ENCODE measurements at places on chromosomes 4 and X. TPM values are rescaled to one million over a fixed set of nuclear protein-coding genes. Genes with fewer than 3 reads are reported as not detected.

Gene ABCG2
- 1.4 TPM for total RNA-seq

Gene PHF8
- total RNA-seq = 39.6 TPM

DNA sequence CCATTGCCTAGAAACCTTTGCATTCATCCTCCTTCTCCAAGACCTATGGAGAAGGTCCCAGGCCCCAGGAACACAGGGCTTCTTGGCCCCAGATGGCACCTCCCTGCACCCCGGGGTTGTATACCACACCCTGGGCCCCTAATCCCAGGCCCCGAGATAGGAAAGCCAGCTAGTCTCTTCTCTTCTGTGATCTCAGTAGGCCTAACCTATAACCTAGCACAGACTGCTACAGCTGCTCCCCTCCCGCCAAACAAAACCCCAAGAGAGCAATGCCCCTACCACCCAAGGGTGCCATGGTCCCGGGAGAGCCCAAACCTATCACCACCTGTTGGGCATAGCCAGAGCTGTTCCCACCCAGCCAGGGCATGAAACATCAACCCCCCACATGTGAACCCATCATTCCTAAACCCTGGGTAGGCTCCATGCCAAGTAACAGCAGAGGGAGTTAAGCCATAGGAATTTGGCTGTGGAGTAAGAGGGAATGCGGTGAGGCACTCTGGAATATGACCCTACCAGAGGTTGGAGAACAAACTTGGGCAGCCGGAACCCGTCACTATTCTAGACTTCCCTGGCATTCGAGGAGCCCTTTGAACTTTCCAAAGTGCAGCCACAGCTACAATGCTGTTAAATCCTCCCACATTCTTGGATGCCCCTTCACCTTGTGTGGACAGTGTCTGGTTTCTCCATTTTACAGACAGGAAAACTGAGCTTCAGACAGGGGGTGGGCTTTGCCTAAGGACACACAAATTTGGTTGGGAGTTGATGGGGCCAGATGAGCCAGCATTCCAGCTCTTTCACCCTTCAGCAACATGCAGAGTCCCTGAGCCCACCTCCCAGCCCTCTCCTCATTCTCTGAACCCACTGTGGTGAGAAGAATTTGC is 10.9 kb upstream of the SASH3 start:
- H3K4me1 ChIP-seq = peaks cover 72% of the 10 kb centered on the region
- H3K27me3 ChIP-seq = no peaks in the 10 kb centered on the region
- H3K36me3 ChIP-seq = peaks cover 12% of the 10 kb centered on the region
- DNase-seq = no peak
- H3K27ac ChIP-seq = peak overlapping the region; percentile 92

DNA sequence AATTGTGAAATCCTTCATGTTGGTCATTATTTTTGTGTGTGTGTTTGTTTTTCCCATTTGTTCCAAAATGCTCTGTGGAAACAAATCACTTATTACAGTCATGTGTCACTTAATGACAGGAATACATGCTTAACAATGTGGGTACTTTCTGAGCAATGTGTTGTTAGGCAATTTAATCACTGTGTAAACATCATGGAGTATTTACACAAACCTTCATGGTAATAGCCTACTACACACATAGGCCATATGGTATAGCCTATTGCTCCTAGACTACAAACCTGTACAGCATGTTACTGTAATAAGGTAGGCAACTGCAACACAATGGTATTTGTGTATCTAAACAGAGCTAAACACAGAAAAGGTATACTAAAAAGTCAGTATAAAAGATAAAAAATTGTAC is 388.9 kb upstream of the PPP1R2C start:
- no peaks in the 10 kb centered on the region for H3K27me3 ChIP-seq
- no peaks in the 10 kb centered on the region for H3K36me3 ChIP-seq
- H3K4me1 ChIP-seq = peaks cover 4% of the 10 kb centered on the region
- no peak for DNase-seq
- H3K4me3 ChIP-seq = no peak overlapping the region

DNA sequence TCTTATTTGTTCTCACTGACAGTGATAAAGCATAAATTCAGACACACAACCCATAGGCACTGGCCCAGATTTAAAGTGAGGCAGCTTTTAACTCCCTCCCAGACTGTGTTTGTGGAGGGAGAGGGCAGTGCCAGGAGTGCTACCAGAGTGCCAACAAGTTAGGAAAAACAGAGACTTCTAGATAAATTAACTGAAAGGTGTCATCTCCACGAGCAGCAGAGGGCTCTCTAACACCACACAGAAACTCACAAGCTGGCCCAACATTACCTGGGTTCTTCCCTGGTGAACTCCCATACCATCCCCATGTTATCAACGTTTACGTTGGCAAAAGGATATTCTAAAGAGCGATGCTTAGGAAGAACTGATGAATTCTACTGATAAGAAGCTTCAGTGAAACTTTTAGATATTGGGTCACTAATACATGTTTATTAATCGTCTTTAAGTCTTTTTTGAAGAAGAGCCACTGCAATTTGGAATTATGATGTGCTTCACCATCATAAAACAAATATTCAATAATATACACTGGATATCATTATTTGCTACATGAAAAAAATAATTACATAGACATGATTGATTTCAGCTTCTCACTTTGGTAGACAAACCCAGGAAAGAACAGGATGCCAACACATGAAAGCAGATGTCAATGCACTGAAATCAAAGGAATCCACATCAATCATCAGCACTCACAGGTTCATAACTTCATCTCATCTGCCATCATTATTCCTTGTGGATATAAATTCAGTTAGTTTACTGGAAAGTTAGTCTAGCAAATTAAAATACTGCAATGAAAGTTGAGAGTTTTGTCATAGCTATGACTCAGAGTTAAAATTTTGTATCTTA is 121.2 kb upstream of the NAP1L5 start:
- DNase-seq = peak; percentile 56
- H3K4me3 ChIP-seq = peak overlapping the region; percentile 23
- H3K4me1 ChIP-seq = peaks cover 46% of the 10 kb centered on the region
- H3K36me3 ChIP-seq = peaks cover 6% of the 10 kb centered on the region

DNA sequence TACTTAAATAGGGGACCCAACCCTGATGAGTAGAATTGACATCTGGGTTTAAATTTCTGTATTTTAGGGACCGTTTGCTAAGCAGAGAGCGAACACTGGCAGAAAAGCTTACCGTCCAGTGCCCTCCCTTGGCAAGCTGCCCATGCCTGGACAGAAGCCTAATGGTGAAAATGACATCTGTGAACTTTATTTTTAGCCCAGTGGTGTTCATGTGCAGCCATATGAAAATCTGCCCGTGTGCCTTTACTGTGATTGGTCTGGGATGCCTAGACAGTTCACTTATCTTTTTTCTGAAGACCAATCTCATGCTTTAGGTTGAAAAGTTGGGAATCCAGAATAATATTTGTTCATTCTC is 1.1 kb downstream of the STBD1 start:
- peaks cover 40% of the 10 kb centered on the region for H3K27me3 ChIP-seq
- H3K27ac ChIP-seq = no peak overlapping the region
- peaks cover 4% of the 10 kb centered on the region for H3K36me3 ChIP-seq
- peak overlapping the region; percentile 49 for H3K4me3 ChIP-seq
- peaks cover 30% of the 10 kb centered on the region for H3K4me1 ChIP-seq
- DNase-seq = no peak

DNA sequence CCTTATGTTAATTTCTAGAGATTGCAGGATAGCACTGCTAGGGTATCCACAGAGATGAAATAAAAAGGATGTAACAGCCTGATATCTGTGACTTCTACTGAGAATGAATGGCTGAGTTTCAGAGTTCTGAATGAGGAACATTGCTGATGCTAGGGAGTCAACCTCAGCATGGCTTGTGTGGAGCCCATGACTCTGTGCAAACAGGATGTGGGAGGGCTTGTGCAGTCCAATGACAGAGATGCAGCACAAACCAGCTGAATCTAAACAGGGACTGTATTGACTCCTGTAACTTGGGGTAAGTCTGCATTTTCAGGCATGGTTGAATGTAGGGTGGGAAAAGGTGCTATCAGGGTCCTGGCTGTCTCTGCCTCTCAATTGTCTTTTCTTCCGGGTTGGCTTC is 5.3 kb upstream of the RASL11B start:
- peaks cover 18% of the 10 kb centered on the region for H3K4me1 ChIP-seq
- no peaks in the 10 kb centered on the region for H3K36me3 ChIP-seq
- peaks cover 24% of the 10 kb centered on the region for H3K27me3 ChIP-seq
- DNase-seq = peak; percentile 21
- peak overlapping the region; percentile 47 for H3K27ac ChIP-seq
- no peak overlapping the region for H3K4me3 ChIP-seq

DNA sequence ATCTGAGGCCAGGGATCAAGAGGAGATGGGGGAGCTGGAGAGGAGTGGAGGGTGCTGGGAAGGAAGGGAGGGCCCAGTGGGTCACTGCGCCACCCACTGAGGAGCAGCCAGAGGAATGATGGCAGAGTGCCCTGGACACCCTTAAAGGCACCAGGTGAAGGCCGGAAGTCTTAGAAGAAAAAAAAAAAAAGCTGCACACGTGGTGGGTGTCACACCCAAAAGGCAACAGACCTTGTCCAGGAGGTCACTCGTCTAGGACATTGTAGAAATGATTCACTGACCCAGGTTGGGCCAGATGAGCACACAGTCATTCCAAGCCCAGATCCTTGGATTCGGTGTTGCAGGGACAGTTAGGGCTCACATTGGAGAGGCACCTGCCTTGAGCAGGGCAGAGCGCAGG is 93.5 kb upstream of the TRIM2 start:
- H3K4me1 ChIP-seq = peaks cover 1% of the 10 kb centered on the region
- no peak overlapping the region for H3K4me3 ChIP-seq
- H3K27me3 ChIP-seq = peaks cover 23% of the 10 kb centered on the region
- H3K36me3 ChIP-seq = peaks cover 6% of the 10 kb centered on the region
- DNase-seq = no peak

DNA sequence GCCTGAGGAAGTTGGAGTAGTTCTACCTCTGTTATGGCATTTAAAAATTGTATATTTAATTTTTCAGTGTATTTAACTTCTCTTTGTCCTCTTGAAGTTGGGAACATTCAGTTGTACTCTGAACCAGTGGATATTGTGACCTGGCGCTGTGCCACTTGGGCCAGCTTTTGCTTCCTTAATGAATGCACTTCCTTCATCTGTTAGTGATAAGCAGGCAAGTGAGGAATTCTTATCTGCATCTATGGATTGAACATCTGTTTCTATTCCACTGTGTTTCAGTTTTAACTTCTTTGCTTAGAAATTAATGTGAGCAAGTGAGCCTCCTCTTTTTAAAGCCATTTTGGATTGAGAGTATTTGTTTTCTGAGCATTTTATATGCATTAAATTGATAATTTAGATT is 128.3 kb downstream of the UCHL1 start:
- no peak overlapping the region for H3K27ac ChIP-seq
- H3K4me3 ChIP-seq = no peak overlapping the region
- H3K36me3 ChIP-seq = no peaks in the 10 kb centered on the region
- no peak for DNase-seq
- H3K4me1 ChIP-seq = no peaks in the 10 kb centered on the region

- H3K4me1 ChIP-seq = no peaks in the 10 kb centered on the region
- DNase-seq = no peak
- H3K27me3 ChIP-seq = no peaks in the 10 kb centered on the region
- no peak overlapping the region for H3K27ac ChIP-seq
These were observed 190.7 kb upstream of the CLNK start for GRCh38 chr4:10875144-10875799.

- no peak for DNase-seq
- peaks cover 30% of the 10 kb centered on the region for H3K4me1 ChIP-seq
- peaks cover 42% of the 10 kb centered on the region for H3K36me3 ChIP-seq
- H3K27ac ChIP-seq = peak overlapping the region; percentile 90
These were observed 5.3 kb downstream of the HCFC1 start for GRCh38 chrX:153966283-153966688.

- no peaks in the 10 kb centered on the region for H3K27me3 ChIP-seq
- H3K27ac ChIP-seq = no peak overlapping the region
- no peak overlapping the region for H3K4me3 ChIP-seq
- H3K4me1 ChIP-seq = no peaks in the 10 kb centered on the region
- DNase-seq = no peak
These were observed 48.9 kb upstream of the PHF8 start for GRCh38 chrX:54093159-54093558.

- H3K4me1 ChIP-seq = peaks cover 2% of the 10 kb centered on the region
- no peaks in the 10 kb centered on the region for H3K36me3 ChIP-seq
- DNase-seq = no peak
- no peaks in the 10 kb centered on the region for H3K27me3 ChIP-seq
These were observed 40.4 kb upstream of the AFAP1 start for GRCh38 chr4:7980036-7980435.

- no peaks in the 10 kb centered on the region for H3K36me3 ChIP-seq
- no peak overlapping the region for H3K27ac ChIP-seq
- DNase-seq = no peak
- no peak overlapping the region for H3K4me3 ChIP-seq
- H3K27me3 ChIP-seq = peaks cover 18% of the 10 kb centered on the region
- no peaks in the 10 kb centered on the region for H3K4me1 ChIP-seq
These were observed 12.7 kb downstream of the GUCY1A1 start for GRCh38 chr4:155679343-155679742.

- peaks cover 74% of the 10 kb centered on the region for H3K4me1 ChIP-seq
- H3K27ac ChIP-seq = peak overlapping the region; percentile 73
- H3K36me3 ChIP-seq = peaks cover 2% of the 10 kb centered on the region
These were observed 290.1 kb downstream of the INPP4B start for GRCh38 chr4:142556048-142556447.

- peaks cover 2% of the 10 kb centered on the region for H3K36me3 ChIP-seq
- peaks cover 29% of the 10 kb centered on the region for H3K4me1 ChIP-seq
- no peak overlapping the region for H3K27ac ChIP-seq
- no peak for DNase-seq
- no peak overlapping the region for H3K4me3 ChIP-seq
These were observed 185.7 kb downstream of the AFAP1 start for GRCh38 chr4:7753931-7754465.

DNA sequence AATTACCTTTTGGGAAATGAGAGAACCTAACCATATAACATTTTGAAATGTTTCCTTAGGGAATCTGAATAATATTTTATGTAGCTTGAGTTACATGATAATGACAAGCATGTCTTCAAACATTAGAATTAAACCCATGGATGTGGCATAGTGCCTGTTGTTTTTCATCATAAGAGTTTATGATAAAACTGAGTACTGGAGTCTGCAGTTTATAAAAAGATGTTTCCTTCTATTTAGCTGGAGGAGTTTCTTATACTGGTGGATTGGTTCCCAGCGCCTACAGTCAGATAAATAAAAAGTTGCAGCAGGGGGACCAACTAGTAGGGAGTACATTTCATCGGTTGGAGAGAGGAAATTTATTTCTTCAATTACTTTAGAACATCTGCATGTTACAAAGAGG is 70.1 kb upstream of the PCDH18 start:
- H3K36me3 ChIP-seq = no peaks in the 10 kb centered on the region
- no peaks in the 10 kb centered on the region for H3K27me3 ChIP-seq
- H3K4me3 ChIP-seq = no peak overlapping the region
- no peaks in the 10 kb centered on the region for H3K4me1 ChIP-seq
- no peak for DNase-seq

- H3K27me3 ChIP-seq = no peaks in the 10 kb centered on the region
- H3K36me3 ChIP-seq = no peaks in the 10 kb centered on the region
- H3K27ac ChIP-seq = no peak overlapping the region
These were observed 220.5 kb upstream of the RPS6KA3 start for GRCh38 chrX:20487227-20487626.
